ENCODE measurements at places on chromosomes 2 and 18. TPM values are rescaled to one million over a fixed set of nuclear protein-coding genes. Genes with fewer than 3 reads are reported as not detected.

Gene PSTPIP2
- total RNA-seq, result 3.1 TPM

Gene SLC9A4
- total RNA-seq, result not detected

Gene PDCD1
- total RNA-seq, result not detected

Gene KLHL14
- 0.52 TPM for total RNA-seq

Gene FIGN
- 1.0 TPM for total RNA-seq

Gene SCG2
- total RNA-seq, result not detected

Gene REEP1
- 24.0 TPM for total RNA-seq

Gene BOLL
- 2.6 TPM for total RNA-seq

All from skeletal muscle tissue (tissue), 5 donors.